Caki2 (cell line): ENCODE measurements at places on chromosomes 7 and 10.
A peak's percentile ranks its signal among the peaks of the same experiment; 100 is the strongest.

DNA sequence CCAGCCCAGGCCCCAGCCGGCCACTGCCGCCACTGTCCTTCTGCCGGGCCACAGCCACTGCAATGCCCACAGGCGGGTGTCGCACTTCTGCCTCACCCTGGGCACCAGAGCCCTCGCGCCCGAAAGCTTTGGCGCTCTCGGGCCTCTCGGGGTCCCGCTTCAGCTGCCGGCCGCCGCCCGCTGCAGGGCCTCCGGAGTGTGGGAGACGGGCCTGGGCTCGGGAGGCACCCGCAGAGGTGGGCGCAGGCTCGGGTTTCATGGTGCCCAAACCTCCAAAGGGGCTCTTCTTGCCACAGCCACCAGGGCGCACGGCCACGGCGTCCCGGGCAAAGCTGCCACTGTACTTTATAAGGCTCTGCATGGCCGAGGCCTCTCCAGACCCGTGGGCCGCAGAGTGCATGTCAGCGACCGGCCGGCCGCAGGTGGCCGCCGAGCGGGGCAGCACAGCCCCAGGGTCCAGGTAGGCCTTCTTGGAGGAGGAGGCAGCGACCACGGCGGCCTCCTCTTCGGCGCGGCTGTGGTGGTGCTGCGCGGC, 35.9 kb downstream of the TNRC18 start:
- DNase-seq, result no peak

- DNase-seq, result no peak
Observed at GRCh38 chr10:90856964-90857634, 740 bp downstream of the HTR7 start.

GRCh38 chr10:1523221-1523620, 214.1 kb downstream of the ADARB2 start:
- DNase-seq, result no peak

DNA sequence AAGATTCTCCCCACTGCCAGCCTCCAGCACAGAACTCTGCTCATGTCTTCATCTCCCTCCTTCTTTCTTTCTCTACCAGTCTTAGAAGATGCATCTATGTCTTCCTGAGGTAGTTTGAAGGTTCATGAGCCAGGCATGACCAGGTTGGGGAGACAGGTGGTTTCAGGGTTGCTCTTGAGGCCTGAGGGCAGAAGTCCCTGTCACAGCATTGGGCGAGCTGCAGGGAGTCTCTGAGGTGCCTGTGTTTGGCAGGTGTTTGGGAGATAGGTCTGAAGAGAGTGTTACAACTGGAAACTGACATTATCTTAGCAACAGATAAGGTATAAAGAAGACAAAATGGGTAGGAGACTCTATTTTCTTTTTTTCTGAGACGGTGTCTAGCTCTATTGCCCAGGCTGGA, 18.7 kb downstream of the PRSS2 start:
- no peak for DNase-seq

GRCh38 chr10:86946213-86947155, 10.9 kb downstream of the MMRN2 start:
- no peak for DNase-seq

DNA sequence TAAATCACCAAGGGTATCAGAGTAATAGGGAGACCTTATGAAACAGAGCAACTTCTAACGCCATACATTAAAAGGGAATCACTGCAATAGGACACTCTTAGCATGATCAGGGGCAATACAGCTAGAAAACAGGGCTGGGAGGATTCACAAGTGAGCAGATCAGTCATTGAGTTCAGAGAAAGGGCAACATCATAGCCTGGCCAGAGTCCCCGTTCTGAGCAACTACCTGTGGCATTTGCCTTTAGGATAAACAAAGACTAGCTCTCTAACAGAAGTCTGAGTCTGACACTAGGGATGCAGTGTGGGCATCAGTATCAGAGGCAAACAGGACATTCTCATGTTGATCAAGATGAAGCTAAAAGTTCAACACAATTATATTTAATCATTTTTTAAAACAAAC, 297.9 kb downstream of the DGKB start:
- no peak for DNase-seq

- DNase-seq, result no peak
Observed at GRCh38 chr7:123820864-123821263, 24.1 kb upstream of the HYAL4 start.

DNA sequence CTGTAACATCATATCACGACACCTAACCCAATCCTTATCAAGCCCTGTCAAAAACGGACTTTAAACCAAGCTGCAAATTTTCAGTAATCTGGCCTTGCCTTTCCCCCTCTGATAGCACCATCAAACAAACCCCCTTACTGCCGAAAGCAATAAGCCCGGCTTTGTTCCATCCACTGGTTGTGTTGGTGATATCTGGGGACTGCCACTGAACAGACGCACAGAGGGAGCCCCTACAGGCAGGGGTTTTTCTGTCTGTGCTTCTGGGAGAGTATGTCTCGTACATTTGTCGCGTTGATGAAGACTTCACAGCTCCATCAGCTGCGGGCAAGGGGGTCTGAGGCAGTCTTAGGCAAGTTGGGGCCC, 550 bp upstream of the PLAU start:
- DNase-seq, result no peak

GRCh38 chr7:44326261-44327125, 1.1 kb upstream of the CAMK2B start:
- no peak for DNase-seq

DNA sequence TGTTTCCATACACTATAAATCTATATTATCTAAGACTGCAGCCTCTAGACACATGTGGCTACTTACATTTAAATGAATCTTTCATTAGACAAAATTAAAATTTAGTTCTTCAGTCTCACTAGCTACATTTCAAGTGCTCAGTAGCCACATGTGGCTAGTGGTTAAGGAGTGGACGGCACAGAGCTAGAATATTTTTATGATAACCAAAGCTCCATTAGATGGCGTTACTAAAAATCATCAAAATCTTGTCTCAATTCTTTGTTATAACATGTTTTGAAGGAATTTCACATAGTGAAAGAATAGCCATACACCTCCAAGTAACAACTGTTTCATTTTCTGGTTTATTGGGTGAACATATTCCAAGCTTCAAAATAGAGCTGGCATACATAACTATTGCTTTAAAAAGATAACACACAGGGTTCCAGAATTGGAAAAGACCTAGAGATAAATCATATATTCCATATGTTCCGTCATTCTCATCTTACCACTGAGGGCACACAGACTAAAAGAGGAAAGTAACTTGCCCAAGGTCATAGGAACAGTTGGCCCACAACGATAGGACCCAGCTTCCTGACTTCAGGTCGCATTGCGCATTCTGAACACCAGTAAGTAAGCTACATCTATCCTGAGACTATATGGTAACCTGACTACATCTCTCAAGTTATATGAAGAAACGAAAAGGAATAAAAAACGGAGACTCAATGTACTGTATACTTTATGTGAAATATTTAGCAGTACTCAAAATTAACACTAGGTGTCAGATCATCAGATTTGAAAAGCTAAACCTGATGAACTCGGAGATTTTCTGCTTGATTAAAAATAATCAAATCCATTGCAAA, 66.6 kb downstream of the CAV1 start:
- peak; percentile 57 for DNase-seq

GRCh38 chr7:56811081-56811480, 321.2 kb downstream of the ZNF479 start:
- no peak for DNase-seq

- DNase-seq, result no peak
Observed at GRCh38 chr7:93941945-93942344, 20.4 kb downstream of the GNG11 start.

DNA sequence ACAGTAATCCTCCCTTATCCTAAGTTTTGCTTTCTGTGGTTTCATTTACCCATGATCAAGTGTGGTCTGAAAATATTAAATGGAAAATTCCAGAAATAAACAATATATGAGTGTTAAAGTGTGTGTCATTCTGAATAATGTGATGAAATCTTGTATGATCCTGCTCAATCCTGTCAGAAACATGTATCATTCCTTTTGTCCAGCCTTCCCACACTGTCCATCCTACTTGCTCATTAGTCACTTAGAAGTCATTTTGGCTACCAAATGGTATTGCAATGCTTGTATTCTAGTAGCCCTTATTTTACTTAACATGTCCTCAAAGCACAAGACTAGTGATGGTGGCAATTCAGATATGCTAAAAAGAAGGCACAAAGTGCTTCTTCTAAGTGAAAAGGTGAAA, 1211.2 kb upstream of the SORCS1 start:
- DNase-seq, result no peak
